ENCODE measurements at places on chromosomes 1 and 21.

GRCh38 chr21:41504030-41504429 is 3.9 kb downstream of the TMPRSS2 start:
- DNase-seq = no peak

- DNase-seq = no peak
These were observed 12.7 kb downstream of the SLC37A1 start for GRCh38 chr21:42526379-42526727.

GRCh38 chr1:7454052-7454815 is 316.9 kb upstream of the VAMP3 start:
- no peak for DNase-seq

GRCh38 chr1:2811533-2811918 is 10.0 kb upstream of the TTC34 start:
- no peak for DNase-seq

DNA sequence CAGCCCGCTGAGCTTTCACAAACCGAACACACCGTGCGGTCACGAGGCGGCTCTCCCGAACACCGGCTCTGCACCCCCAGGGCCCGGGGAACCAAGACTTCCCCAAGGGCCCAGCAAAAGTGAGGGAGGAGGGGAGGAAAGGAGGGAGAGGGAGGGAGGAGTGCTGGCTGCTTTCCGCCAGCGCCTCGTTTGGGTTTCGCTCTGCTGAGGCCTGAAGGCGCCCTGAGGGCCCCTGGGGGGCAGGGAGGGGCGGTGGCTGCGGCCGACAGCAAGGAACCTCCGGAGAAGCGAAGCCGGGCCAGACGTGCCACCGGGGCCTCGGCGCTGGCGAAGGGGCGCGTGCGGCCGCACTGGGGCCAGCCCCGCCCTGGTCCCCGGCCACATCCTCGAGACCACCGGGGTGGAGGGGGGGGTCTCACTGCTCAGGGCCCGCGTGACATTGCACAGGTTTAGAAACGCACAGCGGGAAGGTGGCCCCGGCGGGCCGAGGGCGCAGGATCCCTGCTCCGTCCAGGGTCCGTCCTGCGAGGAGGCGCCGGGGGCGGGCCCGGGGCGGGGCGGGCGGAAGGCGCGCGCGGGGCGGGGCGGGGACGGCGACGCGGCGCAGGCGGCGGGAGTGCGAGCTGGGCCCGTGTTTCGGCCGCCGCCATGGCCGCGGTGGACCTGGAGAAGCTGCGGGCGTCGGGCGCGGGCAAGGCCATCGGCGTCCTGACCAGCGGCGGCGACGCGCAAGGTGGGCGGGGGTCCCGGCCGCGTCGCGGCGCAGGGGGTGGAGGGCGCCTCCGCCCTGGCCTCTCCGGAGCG is at the start of gene PFKL:
PFKL (plus strand) TSS at position 596 of the 804 bp plus-strand sequence; CDS start at position 649, 53 bp downstream.
- peak; percentile 20 for DNase-seq

GRCh38 chr21:34743831-34744230 is 75.0 kb downstream of the CLIC6 start:
- DNase-seq = no peak

All from activated gamma-delta T cell treated with anti-CD3 and anti-CD28 coated beads, Interleukin-2, amount 50 U/mL, for 16 hours (primary cell).